Esophagus squamous epithelium (tissue), 5 donors: ENCODE measurements at places on chromosomes 16 and 17.

DNA sequence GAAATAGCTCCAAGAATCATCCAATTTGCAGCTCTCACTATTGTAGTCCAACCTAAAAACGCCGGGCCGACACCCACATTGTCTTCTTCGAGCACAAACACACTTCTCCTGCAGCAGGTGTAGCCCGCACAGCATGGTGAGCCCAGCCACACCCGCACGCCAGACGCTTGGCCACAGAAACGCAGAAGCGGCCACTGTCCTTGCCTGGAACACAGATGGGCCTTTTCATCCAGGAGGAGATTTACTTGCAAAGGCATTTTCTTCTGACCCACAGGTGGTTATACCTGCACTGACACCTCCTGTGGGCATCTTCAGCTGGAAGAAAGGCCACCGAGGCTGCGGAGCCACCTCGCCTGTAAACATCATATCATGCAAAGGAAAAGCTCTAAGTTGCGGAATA is 98.4 kb downstream of the ADCY9 start:
- no peak for DNase-seq

DNA sequence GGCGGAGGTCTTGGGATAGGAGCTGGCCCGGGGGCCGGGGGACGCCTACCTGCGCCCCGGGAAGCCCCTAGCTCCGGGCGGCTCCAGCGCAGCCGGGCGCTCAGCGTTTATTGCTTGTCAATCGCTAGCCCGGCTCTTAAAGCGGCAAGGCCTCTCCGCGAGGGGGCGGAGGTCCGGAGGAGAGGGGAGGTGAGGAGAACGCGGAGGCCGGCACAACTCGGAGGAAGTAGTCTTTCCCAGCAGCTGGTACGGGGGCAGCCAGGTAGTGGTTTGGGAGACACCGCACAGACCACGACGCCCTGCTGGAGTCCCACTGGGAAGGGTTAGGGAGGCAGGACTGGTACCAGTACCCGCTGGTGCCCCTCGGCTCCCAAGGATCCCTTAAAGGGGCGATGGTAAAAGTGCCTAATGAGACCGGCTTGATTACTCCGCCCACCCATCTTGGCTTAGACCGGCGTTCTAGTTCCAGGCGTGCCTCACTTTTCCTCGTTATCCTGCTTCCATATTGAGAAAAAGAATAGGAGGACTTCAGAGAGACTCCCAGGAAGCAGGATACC is at the start of gene MPP2:
Gene MPP2, minus strand, starts transcription at position 112 of the 557 bp plus-strand sequence. CDS start 3,076 bp downstream, outside the sequence.
- DNase-seq = no peak

DNA sequence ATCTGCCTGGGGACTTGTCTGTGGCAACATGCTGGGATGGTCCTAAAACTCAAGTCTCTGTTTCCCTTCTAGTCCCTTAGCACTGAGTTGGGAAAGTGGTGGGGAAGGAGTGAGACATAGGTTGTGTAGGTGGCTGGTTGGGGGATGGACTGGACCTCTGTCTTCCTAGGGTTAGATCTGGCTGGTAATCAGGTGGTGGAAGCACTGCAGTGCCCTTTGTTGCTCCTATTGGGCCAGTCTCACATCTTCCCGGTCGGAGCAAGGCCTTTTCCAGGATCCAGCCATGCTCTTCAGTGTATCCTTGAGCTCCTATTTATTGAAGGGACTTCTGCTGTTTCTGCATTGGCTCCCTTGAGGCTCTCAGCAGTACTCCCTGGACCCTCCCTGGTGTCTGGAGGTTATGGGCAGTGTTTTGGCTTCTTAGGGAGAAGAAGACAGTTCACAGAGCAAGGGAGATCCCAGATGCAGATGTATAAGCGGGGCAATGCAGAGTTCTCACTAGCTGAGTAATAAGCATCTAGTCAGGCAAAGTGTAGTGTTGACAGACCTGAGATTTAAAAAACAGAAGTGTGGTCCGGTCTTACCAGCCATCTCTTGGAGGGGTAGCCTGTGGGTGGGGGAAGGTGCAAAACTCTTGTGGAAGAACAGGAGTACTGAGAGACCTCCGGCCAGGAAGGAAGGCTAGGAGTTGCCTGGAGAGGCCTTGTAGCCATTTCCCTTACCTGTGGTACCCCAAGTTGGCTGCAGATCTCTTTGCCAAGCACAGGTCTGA is 1.3 kb upstream of the NUTF2 start:
- no peak for DNase-seq

DNA sequence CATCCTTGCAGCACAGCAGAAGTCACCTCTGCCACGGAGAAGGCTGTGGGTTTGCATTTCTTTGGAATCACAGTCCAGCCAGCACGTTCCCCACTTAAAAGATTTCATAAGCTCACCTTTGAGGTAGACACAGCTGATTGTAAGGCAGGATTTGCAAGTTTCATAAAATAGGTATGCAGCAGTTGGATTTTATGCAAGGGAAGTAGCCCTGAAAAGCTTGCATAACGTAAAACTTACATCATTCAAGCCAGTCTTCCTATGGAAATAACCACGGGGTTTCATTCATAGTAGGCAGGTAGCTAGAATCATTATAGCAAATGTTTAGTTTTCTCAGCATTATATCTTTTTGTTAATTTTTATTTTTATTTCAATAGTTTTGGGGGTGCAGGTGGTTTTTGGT is 49.8 kb upstream of the ARHGAP44 start:
- no peak for DNase-seq

- DNase-seq = no peak
These were observed 5.1 kb downstream of the BRD7 start for GRCh38 chr16:50363656-50364055.

- DNase-seq = no peak
These were observed 8.1 kb upstream of the CMTR2 start for GRCh38 chr16:71297341-71297634.

GRCh38 chr17:78658281-78658785 is 81.1 kb upstream of the DNAH17 start:
- no peak for DNase-seq

- DNase-seq = no peak
These were observed 5.5 kb upstream of the SLC25A35 start for GRCh38 chr17:8300627-8301242.

DNA sequence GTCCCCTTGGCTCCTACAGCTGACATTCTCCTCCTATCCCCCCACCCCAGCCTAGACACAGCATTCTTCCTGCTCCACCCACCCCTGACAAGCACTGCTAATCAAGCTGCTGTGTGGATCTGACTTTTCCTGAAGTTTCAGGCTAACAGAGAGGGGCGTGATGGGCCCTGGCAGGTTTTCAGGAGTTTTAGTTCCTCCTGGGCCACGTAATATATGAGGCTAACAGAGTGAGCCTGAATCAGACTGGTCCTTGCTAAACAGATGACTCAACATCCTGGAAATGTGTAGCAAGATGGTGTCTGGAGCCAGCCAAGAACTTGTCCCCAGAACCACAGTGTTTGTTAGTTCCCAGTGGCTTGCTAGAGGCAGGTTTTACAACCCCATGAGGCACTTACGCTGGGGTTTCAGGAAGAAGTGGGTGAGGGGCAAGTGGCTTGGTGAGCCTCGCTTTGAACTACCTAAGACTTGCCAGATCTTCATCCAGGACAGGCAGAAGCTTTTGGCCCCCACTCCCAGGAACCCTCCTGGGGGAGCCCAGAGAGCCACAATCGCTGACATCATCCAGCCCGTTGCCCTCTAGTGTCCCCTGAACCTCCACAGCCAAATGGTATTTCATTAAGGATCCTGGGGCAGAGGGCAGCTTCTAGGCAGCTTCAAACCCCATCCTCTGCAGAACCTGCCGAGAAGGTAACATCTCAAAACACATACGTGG is 15.9 kb downstream of the TMEM92 start:
- no peak for DNase-seq

GRCh38 chr17:50939795-50940684 is 73.9 kb upstream of the TOB1 start:
- no peak for DNase-seq

GRCh38 chr16:82229800-82230619 is 60.0 kb upstream of the MPHOSPH6 start:
- DNase-seq = no peak

DNA sequence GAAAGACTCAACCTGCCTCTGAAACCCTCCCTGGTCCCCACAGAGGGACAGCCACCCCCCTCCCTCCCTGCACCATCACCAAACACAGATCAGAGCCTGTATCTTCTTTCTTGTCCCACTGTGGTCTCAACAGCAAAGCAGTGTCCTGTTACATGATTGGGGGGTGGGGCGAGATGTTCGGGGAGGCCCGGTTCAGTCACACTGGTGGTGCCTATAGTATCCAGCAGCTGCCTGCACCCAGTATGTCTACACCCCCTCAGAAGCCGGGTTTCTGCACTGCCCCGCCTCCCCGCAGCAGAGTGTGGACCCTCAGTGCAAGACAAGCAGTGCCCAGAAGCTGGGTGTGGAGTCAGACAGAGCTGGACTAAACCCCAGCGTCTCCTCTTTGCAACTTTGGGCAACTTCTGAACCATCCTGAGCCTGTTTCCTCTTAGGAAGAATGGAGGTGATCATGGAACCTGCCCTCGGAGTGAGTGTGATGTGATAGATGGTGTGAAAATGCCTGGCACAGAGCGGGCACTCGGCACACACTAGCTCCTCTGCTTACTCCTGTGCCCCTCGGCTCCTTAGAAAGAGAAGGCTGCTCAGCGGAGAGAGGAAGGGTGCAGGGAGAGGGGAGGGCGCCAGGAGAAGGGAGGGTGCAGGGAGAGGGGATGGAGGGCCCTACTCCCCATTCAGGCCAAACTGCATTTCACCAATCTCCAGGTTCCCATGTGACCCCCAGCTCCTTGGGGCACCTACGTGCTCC is 84.0 kb upstream of the TNRC6C start:
- no peak for DNase-seq

DNA sequence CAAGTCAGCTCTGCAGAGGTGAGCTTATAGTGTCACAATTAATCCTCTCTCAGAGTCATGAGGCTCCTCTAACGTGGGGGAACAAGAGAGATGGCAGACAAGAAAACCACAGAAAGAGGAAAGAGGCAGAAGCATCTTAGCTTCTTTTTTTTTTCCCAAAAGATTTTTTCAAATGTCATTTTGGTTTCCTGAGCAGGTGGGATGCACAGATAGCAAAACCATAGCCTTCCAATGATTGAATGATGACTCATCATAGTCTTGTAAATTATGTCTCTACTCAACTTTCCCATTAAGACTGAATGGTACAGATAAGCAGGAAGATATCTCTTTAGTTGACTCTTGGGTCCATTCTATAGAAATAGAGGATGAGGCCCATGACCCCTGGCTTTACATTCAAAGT is 162.8 kb upstream of the ZFHX3 start:
- no peak for DNase-seq

DNA sequence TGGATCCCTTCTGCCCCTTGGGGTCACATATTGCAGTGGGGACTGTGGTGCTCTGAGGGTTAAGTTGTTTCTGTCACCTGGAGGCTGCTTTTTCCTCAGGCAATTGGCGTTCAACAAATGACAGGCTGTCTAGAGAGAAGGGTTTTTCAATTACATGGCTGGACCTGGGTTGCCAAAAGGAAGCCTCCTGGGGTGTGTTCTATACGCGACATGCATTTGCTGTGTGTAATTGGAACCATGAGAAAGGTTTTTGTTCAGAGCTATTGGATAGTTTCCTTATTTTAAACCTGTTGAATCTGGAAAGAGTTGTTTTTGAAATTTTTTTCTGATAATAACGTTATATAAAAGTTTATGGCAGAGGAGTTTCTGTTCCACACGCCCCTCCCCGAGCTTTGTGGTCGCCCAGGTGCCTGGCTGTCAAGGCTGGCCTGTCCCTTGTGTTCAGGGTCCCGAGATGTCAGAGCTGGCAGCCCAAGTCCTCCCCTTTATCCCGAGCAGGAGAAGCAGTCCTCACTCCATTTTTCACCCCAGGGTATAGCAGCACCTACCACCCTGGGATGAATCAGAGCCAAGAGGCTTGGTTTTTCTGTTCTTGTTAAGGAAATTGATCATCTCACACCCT is 26.1 kb upstream of the ZNF750 start:
- no peak for DNase-seq

DNA sequence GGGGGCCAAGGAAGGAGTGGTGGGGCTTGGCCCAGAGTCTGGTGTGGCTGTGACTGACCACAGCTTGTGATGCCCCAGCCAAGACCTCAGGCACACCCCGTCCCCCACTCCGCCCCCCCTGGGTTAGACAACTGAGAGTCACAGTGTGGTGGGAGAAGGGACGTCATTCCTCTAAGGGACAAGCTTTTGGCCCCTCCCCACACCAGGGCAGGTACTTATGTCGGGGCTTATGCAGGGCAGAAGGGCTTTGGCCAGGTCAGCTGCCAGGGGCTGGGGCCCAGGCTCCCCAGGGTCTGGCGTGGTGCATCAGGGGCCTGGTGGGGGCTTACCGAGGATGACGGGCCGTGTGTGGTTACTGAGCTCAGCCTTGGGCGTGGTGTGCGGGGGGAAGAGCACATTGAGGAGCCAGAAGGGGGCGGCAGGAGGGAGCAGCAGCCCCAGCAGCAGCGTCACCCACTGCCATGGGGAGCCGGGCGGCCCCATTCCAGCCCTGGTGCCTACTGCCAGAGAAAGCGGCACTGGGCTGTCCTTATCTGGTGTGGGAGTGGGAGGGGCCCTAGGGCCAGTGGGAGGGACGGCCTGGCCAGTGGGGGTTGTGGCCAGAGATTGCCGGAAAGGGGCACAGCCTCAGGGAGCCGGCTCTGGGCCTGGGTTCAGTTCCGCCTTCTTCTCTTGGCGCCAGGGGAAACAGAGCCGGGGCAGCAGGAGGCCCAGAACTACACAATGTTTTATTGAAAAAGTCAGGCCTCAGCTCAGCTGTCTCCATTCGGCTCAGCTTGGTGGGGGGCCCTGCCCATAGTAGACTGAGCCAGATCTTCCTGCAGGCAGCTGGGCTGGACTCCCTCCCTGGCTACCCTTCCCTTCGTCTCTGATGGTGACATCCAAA is at the start of gene LCAT:
Gene LCAT, minus strand, starts transcription at position 502 of the 886 bp plus-strand sequence. Its CDS starts 19 bp downstream, at position 483.
- DNase-seq = no peak

DNA sequence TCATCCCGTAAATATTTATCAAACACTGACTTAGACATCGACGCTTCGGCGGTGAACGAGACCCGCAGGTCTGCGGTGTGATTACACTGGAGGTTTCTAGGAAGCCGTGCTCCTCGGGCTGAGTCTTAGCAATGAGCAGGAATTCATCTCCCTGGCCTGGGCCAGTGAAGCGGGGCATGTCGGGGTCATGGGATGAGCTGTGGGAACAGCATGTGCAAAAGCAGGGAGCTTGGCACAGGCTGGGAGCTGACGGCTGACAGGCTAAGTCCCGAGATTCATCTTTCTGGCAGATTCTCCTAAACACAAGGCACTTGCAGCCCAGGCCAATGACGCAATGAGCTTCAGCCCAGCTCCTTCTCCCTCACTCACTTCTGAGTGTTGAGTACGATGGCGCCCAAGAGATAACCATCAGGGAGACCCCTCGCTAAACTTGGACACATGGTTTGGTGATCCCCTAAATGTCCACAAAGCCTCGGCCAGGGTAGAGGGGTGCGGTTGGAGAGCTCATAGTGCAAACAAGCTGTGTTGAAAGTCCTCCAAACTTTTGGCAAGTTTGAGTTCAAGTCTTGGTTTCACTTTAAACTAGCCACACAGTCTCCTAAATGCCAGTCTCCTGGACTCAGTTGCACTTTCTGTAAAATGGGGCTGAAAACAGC is 12.8 kb downstream of the CRISPLD2 start:
- DNase-seq = peak; percentile 18
